Hematopoietic multipotent progenitor cell treated with erythropoietin and hydrocortisone succinate and interleukin-3 and kit ligand, for 8 days (in vitro differentiated cells): ENCODE measurements at places on chromosomes 12 and 14.

DNA sequence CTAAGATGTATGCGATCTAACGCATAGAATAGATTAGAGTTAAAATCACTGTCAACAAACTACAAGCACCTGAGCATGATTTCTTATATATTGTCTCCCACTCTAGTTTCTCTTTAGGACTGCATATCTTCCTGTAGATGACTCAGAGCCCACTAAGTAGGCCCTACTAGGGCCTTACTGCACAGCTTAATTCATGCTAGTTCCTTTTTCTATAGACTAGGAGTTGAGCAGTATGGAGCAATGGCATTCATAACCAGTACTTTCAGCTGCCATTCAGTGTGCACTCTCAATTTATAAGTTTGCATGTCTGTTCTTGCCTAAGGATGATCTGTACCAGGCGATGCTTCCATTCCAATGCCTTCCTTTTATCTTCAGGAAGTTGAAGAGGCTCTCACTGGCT, 103.5 kb downstream of the METTL25 start:
- no peak for DNase-seq

GRCh38 chr12:14059548-14059947, 78.1 kb upstream of the GRIN2B start:
- DNase-seq = no peak

DNA sequence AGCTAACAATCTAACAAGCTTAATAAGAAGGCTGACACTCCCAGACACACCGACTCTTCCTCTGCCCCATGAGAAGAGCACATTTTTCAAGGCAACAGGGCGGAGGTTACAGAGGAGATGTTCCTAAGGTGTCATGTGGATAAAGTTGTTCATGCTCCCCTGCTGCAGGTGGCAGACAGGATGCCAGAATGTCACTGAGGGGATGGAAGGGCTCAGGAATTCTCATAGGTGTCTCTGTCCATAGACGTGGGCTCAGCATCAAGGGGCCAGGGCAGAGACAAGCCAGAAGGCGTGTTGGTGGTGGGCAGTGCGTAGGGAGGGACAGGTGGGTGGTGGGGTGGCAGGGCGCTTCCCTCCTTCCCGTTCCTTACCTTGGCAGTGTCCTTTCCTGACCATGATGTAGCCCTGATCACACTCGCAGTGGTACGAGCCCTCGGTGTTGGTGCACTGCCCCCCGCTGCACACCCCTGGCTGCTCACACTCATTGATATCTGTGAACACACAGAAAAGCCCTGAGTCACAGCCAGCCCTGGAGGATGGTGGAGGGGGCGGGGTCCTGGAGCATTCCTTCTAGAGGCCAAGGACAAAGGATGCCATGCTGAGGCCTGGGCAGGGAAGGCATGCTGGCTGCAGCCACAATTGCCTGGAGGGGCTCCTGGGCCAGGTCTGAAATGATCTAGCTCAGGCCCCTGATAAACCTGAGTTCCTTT, 23.0 kb downstream of the ISCA2 start:
- no peak for DNase-seq

DNA sequence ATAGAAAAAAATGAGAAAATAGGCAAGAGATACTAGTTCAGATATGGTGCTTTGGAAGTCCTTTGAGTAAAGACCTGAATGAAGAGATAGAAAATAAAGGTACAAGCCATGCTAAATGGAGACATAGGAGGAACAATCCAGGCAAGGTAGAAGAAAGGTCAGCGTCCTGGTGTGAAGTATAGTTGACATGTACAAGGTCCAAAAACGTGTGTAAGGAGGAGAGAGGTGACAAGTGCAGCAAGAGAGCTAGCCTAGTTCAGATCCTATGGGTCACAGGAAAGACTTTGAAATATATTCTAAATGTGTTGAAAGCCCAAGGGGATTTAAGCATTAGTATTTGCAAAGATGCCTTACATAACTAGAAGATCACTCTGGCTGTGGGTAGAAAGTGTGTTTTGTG, 88.2 kb downstream of the SLCO1B1 start:
- no peak for DNase-seq
